GM10248 (cell line): ENCODE measurements at places on chromosomes 4 and X.

- DNase-seq = no peak
Observed at GRCh38 chr4:122606364-122607043, 14.4 kb downstream of the IL21 start.

GRCh38 chr4:56927196-56927595 is 19.5 kb downstream of the REST start:
- no peak for DNase-seq

- DNase-seq = no peak
Observed at GRCh38 chrX:134774190-134775048, 116.1 kb upstream of the PLAC1 start.

- DNase-seq = no peak
Observed at GRCh38 chr4:133263104-133263503, 114.0 kb downstream of the PCDH10 start.

DNA sequence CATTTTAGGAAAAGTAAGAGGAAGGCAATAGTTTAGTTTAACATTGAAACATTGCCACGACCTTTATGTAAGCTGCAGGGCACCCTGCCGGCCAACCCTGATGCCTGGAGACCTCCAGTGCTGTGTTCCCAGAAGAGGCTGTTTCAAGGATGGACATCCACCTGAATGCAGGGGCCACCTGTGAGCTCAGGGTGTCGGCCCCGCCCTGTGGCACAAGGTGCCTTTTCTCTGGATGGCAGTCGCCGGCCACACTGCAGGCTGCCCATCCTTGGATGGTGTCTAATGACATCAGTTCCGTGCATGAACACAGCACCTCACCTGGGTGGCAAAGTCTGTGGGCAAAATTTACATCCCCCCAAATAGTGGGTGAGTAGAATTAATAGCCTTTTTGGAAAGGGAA is 180.0 kb downstream of the AFAP1 start:
- DNase-seq = no peak

DNA sequence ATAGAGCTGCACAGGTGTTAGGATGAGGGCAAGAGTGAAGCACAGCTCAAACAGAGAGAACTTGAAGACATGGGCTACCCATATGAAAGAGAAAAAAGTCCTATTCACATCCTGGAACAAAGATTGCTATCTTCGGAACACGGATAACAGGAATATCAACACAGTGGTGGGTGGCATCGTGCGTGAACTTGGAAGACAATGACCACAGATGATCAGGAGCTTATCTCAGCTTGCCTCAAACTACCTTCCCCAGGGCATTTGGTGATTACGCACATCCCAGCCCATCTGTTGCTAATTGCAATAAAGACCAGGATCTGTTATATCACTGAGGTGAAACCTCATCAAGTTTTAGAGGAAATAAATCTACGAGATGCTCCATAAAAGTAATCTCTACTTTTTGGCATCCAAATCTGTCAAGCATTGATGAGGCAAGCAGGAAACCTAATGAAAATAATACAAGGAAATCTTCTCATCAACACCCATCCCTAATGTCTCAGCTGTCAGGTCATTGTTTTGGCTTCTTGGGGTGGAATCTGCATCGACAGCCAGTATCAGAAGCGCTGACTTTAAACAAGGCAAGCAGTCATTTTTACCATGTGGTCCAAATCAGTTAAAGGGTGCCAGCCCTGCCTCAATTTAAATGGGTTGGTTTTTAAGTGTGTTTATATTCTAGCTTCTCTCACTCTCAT is 188.2 kb downstream of the SPCS3 start:
- no peak for DNase-seq

GRCh38 chrX:110803506-110803905 is 7.9 kb upstream of the CHRDL1 start:
- no peak for DNase-seq

DNA sequence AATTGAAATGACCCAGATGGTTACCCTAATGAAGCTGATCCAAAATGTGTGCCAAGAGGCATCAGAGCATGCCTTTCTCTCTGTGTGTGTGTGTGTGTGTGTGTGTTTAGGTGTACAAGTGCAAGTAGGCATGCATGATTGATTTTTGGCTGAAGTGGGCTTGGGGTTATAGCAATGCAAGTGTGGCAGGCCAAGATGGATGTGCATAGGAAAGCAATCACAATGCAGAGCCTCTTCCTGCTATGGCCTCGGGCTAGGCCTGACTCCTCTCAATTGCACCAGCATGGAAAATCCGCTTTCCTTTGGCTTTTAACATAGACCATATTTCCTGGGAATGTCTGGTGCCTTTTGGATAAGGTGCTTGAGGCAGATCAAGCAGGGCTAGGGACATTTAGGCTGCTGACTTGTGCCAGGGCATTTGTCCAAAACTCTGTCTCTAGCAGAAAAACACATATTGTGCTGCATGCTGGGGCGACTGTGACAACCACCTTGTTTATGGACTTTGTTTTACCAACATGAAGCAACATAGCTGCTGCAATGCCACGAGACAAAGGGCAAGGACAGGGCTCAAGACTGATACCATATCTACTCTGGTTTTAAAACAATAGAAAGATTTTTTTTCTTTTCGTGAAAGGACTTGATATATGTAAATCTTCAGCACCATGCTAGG is 395.7 kb downstream of the RAPGEF2 start:
- DNase-seq = no peak

DNA sequence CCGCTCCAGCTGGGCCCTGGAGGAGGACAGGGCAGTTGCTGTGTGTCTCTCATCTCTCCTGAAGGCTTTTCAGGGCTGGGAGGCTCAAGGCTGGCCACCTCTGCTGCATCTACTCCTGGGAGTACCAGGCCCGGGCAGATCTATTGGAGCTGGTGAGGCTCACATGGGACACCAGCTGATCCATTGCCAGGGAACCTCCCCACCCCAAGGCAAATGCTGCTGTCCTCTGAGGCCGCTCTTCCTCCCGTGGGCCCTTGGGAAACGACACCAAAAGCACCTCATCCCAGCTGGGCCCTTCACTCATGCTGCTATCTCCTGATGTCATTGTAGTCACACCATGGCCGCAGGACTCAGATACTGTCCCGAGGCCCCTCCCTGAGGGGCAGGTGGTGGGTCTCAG is 3.6 kb downstream of the UBL4A start:
- no peak for DNase-seq

DNA sequence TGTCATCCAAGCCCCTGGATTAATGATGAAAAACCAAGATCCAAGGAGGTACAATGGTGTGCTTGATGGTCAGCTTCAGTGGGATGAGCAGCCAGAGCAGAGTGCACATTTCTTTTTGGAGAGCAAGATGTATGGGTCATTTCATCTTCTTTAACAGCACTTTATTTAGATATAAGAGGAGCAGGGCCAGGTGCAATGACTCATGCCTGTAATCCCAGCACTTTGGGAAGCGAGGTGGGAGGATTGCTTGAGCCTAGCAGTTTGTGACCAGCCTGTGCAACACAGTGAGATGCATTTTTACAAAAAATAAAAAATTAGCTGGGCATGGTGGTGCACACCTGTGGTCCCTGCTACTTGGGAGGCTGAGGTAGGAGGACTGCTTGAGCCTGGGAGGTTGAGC is 45.3 kb upstream of the MAP3K15 start:
- DNase-seq = no peak

- no peak for DNase-seq
Observed at GRCh38 chr4:141541851-141542250, 94.5 kb upstream of the IL15 start.

DNA sequence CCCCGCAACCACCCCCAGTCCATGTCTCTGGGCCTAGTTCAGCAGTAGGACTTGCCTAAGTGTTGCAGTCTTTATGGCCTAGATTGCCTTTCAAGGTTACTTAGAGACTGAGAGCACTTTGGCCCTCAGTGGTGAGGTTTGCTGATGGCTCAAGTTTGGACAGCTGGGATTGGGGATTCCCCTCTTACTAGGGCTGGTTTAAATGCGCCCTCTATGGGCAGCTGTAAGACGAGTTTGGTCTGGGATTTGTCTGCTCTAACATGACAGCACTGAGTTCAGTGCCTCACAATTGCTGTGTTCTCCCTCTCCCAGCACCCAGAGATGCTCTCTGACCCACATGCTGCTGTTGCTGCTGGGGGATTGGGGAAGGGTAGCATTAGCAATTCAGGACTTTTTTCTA is 23.1 kb downstream of the DACH2 start:
- no peak for DNase-seq

- no peak for DNase-seq
Observed at GRCh38 chr4:121428721-121429120, 47.9 kb upstream of the QRFPR start.

- DNase-seq = no peak
Observed at GRCh38 chr4:8285976-8286718, 16.6 kb downstream of the HTRA3 start.

GRCh38 chrX:69260169-69260568 is 94.9 kb upstream of the PJA1 start:
- no peak for DNase-seq

DNA sequence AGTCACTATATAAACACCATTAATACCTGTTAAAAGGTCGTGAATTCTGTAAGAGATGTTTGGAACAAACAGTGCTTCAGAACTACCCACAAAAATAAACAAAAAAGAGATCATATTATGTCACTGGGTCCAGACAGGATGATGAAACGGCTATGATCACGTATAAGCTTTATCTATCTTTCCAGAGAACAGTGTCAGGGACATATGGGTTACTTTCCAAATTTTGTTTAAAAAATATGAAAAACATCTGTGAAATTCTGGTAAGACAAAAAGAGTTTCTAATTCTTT is 90.0 kb downstream of the SORBS2 start:
- no peak for DNase-seq

GRCh38 chr4:156725257-156725656 is 246.3 kb downstream of the PDGFC start:
- no peak for DNase-seq

DNA sequence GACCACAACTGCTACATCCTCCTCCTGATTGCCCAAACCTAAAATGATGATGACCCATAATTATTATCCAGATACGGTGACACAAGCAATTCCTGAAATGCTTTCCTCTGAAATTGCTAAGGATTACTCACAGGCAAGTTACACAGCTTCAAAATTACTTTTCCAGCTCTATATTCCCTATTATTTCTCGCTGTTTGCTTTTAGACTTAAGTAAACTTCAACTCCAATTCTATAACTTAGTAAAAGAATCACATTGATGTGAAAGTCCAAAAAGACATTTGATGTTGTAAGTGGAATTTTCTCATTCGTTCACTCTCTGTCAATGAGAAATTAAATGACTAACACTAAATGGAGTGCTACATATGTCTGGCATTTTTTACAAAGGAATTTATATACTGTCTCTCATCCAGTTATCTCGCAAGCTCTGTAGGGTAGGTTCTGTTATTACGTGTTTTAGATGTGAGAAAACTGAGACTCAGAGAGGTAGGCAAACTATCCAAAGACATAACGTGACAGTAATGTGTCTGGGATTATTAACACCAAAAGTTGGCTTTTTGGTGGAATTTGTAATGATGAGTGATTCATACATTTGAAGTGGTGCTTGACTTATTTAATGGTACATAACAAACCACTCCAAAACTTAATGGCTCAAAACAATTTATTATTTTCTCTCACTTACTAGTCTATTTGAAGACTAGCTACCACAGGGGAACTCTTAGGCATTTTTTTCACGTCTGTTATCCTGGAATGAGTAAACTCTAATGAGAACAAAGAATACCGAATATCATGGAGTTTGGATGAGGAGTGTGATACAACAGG is 31.5 kb downstream of the PALLD start:
- no peak for DNase-seq

- DNase-seq = no peak
Observed at GRCh38 chr4:147480891-147481576, at the start of gene EDNRA. Gene EDNRA, plus strand, starts transcription at chr4:147481097. Its CDS starts 4,585 bp downstream, at chr4:147485682.

- DNase-seq = peak; percentile 34
Observed at GRCh38 chr4:30717208-30718020, 2.8 kb upstream of the PCDH7 start.

DNA sequence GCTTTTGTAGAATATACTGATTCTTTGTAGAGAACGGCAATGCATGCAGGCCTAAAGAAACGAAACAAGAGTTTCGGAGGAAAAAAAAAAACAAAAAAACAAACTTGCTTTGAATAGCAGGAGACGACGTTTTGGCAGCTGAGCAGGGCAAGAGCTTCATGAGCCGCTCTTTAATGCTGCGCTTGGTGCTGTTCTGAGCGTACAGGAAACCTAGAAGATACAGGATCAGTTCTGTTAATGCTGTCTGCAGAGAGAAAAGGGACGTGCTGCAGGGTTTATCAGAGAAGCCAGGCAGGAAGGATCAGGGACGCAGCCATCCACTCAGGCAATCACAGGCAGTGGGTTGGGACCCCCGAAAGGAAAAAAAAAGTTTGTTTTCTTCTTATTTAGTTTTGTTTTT is 182.2 kb downstream of the PACRGL start:
- no peak for DNase-seq

- peak; percentile 61 for DNase-seq
Observed at GRCh38 chrX:7242613-7243012, 94.7 kb upstream of the PUDP start.

DNA sequence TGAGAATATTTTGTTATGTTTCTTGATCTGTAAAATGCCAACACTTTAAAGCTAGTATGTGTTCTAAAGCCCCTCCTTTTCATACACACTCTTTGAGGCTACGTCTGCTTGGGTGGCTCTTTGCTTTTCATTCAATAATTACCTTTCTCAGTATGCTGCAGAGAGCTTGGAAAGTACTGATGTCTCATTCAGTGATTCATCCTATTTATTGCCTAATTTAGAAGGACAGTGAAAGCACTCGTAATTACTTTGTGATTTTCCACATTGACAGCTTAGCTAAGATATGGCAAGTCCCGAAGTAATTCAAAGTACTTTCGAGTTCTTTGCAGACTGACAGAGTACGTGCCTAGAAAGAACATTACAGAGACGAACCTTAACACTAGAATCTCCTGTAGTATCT is 57.2 kb downstream of the BMP15 start:
- DNase-seq = no peak

DNA sequence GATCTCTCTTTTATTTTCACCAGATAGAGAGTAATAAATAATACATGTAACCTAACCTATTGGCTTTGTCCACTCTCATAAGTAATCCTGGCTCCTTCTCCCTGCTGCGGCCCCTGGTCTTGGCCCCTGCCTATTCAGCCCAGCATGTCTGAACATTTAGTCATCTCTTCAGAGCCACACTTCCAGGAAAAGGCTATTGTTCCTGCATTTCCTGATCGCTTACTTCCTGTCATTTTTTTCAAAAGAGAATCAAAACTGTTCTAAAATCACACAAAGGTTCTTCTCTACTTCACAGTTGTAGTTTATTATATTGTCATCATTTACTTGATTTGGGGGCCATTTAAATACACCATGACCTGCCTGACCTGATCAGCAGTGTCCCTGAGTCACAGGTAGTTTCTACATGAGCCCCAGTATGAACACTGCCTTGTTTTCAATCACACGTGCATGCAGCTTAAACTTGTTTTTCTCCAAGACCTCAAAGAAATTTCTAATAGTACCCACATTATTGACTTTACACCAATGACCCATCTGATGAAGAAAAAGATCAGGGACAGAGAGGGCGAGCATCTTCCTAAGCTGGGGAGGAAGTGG is 47.4 kb upstream of the KDR start:
- DNase-seq = no peak
